Left ventricle myocardium inferior (tissue), 1 donor: ENCODE measurements at places on chromosomes 16 and 17. TPM values are rescaled to one million over a fixed set of nuclear protein-coding genes. Genes with fewer than 3 reads are reported as not detected.

KRTAP2-3 gene
- total RNA-seq = not detected

DNA sequence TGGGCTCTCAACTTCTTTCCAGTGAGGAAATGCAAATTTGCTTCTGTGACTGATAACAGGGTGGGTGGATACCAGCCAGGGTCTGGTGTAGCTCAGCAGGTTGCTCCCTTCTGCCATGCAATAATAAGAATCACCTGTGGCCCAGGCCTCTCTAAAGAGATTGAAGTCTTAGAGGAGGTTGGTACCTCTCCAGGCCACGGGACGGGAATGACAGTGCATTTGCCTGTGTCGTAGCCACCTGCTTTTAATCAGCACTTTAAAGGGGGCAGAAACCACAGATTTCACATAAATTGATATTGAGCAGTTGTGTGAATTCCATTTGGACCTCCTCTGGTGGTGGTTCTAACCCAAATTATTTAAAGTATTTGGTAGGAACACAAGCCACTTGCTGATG lies 246.9 kb downstream of the PRKCA start:
- H3K4me1 ChIP-seq = no peaks in the 10 kb centered on the region
- H3K27me3 ChIP-seq = no peaks in the 10 kb centered on the region
- no peaks in the 10 kb centered on the region for H3K36me3 ChIP-seq
- DNase-seq = no peak

SPN gene
- total RNA-seq = 1.3 TPM

DNA sequence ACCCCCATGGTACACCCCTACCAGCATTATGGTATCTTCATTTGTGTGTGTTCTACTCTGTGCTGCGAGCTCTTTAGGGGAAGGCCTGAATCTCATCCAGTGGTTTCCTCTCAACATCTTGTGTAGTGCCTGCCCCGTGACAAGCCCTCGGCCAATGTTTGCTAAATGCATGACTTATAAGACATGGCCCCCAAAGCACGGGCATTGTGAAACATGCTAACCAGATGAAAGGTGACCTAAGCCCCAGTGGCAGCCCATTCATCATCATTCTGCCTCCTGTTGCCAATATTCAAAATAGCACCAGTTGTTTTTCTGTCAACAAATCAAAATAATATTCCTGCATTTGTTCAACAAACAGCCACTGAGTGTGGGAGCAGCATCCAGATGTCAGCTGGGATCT lies 108.8 kb upstream of the HSBP1 start:
- H3K27ac ChIP-seq = no peak overlapping the region
- H3K27me3 ChIP-seq = no peaks in the 10 kb centered on the region
- H3K36me3 ChIP-seq = no peaks in the 10 kb centered on the region
- DNase-seq = no peak
- H3K4me3 ChIP-seq = no peak overlapping the region
- no peaks in the 10 kb centered on the region for H3K4me1 ChIP-seq

DNA sequence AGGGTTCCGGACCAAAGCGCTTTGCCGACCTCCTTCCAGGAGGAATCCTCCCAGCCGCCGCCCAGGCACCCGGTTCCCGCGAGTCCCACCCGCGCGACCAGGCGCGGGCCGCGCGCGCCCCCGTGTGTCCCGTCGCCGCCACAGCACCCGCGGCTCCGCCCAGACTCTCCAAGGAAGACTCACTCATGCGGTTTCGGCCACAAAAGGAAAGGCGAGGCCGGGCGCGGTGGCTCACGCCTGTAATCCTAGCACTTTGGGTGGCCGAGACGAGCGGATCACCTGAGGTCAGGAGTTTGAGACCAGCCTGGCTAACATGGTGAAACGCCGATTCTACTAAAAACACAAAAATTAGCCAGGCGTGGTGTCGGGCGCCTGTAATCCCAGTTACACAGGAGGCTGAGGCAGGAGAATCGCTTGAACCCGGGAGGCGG lies 3.5 kb upstream of the PKMYT1 start:
- peaks cover 43% of the 10 kb centered on the region for H3K27me3 ChIP-seq
- peak overlapping the region; percentile 51 for H3K4me3 ChIP-seq
- no peak overlapping the region for H3K27ac ChIP-seq
- H3K36me3 ChIP-seq = no peaks in the 10 kb centered on the region
- H3K4me1 ChIP-seq = peaks cover 51% of the 10 kb centered on the region
